ENCODE measurements at places on chromosomes 1 and 21.

GRCh38 chr1:60152891-60153290 is 79.3 kb upstream of the C1orf87 start:
- no peak for DNase-seq

- DNase-seq, result no peak
These were observed 1.4 kb downstream of the ACOT7 start for GRCh38 chr1:6391951-6392808.

- DNase-seq, result no peak
These were observed 116.7 kb downstream of the LACTBL1 start for GRCh38 chr1:22855668-22856606.

DNA sequence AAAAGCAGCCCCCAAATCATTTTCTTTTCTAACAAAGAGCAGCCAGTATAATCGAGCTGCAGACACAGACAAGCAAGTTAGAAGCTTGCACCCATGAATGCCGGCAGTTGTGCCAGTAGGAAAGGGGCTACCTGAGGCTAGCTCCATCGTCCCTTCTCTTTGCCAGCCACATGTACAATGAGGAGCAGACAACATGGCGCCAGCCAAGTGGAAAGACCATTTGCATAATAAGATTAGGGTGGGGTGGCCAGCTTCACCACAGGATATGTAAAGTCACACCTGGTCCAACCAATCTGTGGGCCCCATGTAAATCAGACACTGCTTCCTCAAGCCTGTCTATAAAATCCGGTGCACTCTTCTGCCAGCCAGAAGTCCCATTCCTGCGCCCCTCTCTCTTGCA is 103.7 kb downstream of the CCDC185 start:
- DNase-seq, result no peak

Data from neural crest cell (in vitro differentiated cells).